ENCODE measurements at places on chromosomes 6 and 20.

DNA sequence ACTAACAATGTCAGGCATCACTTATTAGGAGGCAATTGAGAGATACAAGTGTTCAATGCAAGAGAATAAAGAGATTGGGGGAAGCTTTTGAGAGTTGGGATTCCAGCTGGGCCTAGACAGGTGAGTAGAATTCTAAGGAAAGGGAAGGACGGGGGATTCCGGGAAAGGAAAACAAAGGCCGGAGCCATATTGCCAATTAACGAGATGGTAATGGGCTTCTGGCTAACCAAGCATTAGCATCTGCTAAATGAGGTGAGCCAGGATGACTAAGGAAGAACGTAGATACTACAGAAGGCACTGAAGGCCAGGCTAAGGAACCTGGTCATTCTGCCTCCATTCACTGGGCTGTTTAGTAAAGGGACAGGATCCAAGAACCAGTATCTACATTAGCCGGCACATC is 10.5 kb downstream of the FYN start:
- no peak for DNase-seq

DNA sequence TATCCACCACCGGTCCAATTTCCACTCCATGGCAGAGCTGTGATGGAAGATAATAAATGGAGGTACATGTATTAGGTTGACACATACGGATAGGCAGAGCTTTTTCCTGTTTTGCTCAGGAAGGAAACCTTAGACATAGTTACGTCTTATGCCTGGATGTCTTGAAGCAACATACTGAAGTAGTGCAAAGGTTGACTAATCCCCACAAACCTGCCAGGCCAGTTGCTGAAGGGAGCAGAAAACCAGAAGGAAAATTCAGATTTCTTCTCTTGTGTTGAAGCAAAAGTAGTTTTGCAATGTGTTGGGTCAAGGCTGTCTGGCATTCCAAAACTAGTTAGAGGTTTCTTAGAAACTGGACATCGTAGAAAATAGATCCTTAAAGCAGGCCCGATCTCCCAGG is 68.7 kb downstream of the PHACTR1 start:
- DNase-seq, result no peak

DNA sequence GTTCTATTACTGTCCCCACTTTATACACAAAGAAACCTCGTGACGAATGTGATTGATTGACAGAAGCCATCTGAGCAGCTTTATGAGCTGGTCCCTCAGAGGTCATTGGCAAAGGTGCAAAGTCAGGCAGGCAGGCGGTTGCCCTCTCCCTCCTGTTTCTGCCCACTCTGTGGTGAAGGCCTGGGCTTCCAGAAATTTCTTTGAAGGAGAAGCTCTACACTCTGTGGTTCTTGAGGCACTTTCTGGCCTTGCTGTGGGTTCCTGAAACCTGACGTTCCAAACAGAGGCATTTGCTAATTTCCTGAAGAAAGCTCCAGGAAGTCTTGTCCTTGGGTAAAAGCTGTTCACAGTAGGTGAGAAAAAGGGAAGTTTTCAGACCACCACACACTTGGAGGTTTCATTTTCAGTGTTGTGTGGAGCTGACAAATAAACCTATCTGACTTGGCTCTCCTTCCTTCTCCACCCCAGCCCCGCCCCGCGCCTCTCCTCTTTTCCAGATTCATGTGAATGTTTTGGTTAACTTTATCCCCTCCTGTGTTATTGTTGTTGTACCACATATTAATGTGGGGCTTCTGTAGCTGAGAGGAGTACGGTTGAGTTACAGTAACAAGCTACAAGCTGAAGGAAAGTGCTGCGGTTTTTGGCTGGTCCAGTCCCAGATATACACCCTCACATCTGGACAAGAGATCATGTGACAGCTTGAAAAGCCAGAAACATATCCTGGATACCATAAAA is 274.1 kb downstream of the CLIC5 start:
- DNase-seq, result no peak

- DNase-seq, result no peak
Observed at GRCh38 chr20:23627501-23627900, 10.3 kb downstream of the CST3 start.

- no peak for DNase-seq
Observed at GRCh38 chr6:56724455-56724854, 81.8 kb upstream of the DST start.

- DNase-seq, result no peak
Observed at GRCh38 chr6:158826819-158827501, 7.8 kb upstream of the EZR start.

Data from NCI-H2081 (cell line).